ENCODE measurements at places on chromosomes 16 and 17.
A peak's percentile ranks its signal among the peaks of the same experiment; 100 is the strongest.

- DNase-seq = no peak
These were observed 103.1 kb downstream of the STX8 start for GRCh38 chr17:9472541-9472940.

- DNase-seq = no peak
These were observed 45.9 kb downstream of the RPH3AL start for GRCh38 chr17:306536-307294.

DNA sequence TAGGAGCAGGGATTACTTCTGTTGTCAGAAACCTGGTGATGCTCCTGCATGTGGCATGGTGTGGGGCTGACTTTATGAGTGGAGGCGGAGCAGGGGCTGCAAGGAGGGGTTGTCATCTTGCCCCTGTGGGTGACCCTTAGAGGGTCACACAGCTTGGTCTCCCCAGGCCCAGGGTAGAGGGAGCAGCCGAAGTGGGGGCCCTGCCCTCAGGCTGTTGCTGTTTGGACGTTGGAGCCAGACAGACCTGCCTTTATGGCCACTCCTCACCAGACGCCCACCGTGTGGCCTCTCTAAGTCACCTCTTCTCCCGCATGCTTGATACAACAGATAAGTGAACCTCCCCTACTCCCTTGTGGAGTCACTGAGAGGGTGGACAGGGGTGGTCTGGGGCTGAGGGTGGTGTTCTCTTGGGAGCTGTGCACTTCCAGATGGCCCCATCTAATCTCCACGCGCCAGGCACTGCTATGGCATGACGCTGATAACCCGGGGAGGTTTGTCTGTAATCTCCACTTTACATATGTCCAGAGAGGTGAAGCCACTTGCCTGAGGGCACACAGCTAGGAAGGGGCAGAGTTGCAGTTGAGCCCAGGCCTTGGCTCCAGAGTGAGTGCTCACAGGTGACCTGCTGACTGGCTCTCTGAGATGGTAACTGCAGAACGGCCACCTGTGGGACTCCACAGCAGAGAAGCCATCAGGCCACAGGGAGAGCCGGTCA is 10.0 kb downstream of the MAP2K3 start:
- no peak for DNase-seq

DNA sequence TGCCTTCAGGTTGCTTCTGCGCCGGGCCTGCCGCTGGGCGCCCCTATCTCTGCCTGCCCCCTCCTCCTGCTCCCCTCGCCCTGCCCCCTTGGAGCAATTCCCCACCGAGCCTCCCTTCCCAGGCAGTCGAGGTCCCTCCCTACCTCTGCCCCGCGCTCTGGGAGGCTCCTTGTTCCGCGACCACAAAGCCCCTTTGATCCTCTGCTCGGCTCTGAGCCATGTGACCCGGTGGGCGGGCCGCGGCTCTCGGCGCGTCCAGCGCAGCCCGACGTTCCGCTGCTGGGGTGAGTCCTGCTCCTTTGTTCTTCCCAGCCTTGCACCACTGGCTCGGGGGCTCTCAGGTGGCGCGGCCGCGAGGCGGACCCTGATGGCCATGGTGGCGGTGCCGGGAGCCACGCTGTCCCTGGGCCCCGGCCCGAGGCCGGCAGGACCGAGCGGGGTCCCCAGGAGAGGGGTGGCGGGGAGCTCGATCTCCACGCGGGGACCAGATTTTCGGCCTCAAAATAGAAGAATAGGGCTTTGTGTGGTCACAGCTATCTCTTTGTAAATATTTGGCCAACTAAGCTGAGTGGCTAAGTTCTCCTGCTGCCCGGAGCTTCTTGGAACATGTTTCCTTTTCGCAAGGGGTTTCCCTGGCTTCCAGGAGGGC is 310.6 kb downstream of the SEC14L1 start:
- peak; percentile 65 for DNase-seq

- no peak for DNase-seq
These were observed 36.0 kb downstream of the NKD1 start for GRCh38 chr16:50584033-50584722.

- no peak for DNase-seq
These were observed 39.4 kb downstream of the HEATR6 start for GRCh38 chr17:60039114-60039846.

- no peak for DNase-seq
These were observed 408.1 kb downstream of the XYLT1 start for GRCh38 chr16:17062676-17063075.

GRCh38 chr17:59897090-59897489 is 4.2 kb downstream of the RPS6KB1 start:
- DNase-seq = no peak

- no peak for DNase-seq
These were observed 415.0 kb upstream of the MAF start for GRCh38 chr16:80015566-80015965.

DNA sequence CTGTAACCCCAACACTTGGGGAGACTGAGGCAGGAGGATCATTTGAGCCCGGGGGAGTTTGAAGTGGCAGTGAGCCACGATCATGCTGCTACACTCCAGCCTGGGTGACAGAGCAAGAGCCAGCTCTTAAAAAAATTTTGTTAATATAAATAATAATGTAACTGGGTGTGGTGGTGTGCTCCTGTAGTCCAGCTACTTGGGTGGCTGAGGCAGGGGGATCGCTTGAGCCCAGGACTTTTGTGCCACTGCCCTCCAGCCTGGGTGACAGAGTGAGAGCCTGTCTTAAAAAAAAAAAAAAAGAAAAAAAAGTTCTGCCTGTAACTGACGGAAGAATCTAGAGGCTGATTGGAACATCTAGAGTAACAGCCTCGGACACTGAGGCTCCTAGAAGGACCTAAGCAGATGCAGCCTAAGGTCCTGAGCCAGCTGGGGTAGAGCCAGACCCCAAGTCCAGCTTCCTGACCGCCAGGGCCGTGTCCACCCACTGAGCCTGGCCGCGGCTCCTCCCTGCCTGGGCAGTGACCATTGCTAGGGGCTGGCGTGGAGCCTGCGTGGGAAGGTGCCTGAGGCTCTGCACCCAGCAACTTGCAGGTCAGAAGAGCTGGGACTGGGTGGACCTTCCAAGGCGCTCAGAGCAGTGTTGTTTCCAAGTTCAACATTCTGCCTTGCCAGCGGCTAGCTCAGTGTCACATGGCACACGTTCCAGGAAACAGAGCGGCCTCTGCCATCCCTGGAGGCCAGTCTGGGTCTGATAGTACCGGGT is 209.4 kb upstream of the CIBAR2 start:
- DNase-seq = no peak

GRCh38 chr17:27242951-27243350 is 51.0 kb upstream of the WSB1 start:
- no peak for DNase-seq
